ENCODE measurements at places on chromosomes 16 and 17.

DNA sequence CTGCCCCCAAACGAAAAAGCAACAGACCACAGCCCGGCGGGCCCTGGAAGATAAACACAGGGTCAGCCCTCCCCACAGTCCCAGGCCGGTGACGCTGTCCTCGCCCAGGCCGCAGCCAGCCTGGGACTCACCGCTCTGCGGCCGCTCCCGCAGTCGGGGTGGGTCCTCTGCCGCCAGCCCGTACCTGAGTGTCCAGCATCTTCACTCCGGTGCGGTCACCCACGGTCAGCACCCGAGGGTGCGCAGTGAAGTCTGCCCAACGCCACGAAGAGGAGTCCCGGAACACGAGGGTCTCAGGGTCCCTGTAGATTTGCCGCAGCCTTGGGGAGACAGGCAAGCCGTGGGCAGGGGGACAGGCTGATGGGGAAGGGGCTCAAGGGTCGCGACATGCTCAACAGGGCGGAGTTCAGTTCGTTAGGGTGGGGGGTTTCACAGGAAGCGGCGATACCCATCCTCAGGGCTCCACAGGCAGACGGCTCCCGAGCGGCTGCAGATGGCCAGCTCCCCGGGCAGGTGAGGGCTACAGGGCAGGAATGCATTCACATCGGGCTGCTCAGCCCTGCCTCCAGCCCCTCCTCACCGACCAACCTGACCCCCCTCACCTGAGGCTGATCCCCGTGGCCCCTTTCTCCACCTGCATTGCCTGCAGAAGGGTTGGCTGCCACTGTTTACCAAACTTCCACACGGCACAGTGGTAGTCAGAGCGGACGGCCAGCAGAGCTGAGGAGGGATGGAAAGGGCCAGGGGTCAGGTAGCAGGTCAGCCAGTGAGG is 5.5 kb downstream of the TAF1C start:
- DNase-seq, result no peak

DNA sequence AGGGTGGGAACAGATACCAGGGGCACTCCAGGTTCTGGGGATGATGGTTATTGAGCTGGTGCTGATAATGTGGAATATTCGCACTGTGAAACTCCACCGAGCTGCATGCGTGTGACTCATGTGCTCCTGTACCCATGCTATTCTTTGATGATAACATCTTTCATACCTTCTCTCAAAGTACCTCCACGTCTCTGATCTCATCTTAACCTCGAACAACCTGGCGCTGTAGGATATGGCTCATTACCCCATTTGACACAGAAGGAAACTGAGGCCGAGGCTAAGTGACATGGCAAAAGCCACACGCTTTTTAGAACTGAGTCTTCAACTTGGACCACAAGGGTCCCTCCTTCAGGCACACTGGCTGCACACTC is 30.2 kb upstream of the MRPS23 start:
- DNase-seq, result no peak

DNA sequence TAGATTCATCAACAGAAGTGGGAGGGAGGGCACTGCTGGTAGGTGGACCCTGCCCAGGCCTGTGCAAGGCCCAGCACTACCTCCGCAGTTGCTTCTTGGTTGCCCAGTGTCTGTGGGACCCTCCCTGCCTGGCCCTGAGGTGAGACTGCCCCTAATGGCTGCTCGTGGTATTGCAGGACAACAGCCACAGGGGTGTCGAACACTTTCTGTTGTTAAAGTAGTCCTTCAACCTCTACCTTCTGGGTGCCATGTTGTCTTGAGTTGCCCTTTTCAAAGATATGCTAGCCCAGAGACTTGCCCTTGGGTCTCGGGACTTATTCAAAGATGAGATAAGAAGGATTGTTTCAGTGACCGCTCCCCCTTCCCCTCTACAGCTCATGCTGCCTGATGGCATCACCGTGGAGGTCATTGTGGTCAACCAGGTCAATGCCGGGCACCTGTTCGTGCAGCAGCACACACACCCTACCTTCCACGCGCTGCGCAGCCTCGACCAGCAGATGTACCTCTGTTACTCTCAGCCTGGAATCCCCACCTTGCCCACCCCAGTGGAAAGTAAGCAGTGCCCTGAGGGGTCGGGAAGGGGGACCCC is 29.1 kb downstream of the AKAP1 start:
- DNase-seq, result peak; percentile 51

GRCh38 chr17:80117491-80118401 is 16.4 kb downstream of the GAA start:
- DNase-seq, result no peak

DNA sequence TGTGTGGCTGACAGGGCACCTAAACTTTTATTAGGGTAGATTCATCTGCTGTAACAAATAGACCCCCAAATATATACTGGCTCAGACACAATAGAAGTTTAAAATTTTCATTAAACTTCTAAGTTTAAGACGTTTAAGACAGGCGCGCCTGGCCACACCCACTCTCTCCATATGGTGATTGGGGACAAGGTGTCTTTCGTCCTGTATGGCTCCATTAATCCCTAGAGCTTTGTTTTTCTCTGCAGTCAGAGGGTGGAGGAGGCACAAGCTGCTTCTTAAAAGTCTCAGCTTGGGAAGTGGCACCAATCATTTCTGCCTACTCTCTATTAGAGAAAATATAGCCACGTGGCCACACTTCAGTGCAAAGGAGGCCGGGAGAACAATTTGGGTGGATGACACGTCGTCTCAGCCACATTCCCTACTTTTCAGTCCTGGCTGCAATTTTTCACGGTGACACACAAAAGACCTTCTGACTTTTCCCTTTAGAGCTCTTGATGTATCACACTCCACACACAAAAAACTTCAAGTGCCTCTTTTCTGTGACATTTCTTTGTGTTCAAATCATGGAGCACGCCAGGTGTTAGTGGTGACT is 125.5 kb upstream of the CACNG3 start:
- DNase-seq, result no peak
